Activated T-helper 2 cell treated with anti-CD3 and anti-CD28 coated beads, Interferon-gamma antibody, Interleukin-2, Interleukin-4, amounts not matched to agents 10 μg/mL and 5 μg/mL and 100 μg/mL, durations not matched to agents 14 hours and 24 hours and 36 hours (primary cell): ENCODE measurements at places on chromosomes 2 and 18. TPM values are rescaled to one million over a fixed set of nuclear protein-coding genes. Genes with fewer than 3 reads are reported as not detected.

The MATN3 gene
- total RNA-seq: not detected in 2 replicates

The IL18RAP gene
- total RNA-seq: 6.0 and 6.8 TPM in 2 replicates

The ALLC gene
- not detected in 2 replicates for total RNA-seq

The FASTKD1 gene
- 61.5 and 61.9 TPM in 2 replicates for total RNA-seq

The NOSTRIN gene
- total RNA-seq: not detected in 2 replicates

The LRP1B gene
- total RNA-seq: not detected in 2 replicates
